ENCODE measurements at places on chromosomes 5 and 9. TPM values are rescaled to one million over a fixed set of nuclear protein-coding genes. Genes with fewer than 3 reads are reported as not detected.

The FBXL7 gene
- 29.7 TPM for polyA plus RNA-seq

The ZFP37 gene
- 13.6 TPM for polyA plus RNA-seq

The SLC25A2 gene
- polyA plus RNA-seq, result 0.34 TPM

The SPATA31D1 gene
- polyA plus RNA-seq, result not detected

The STOM gene
- polyA plus RNA-seq, result 99.8 TPM

The MARCHF11 gene
- polyA plus RNA-seq, result not detected

The IFNA21 gene
- not detected for polyA plus RNA-seq

The ADGRV1 gene
- polyA plus RNA-seq, result 12.5 TPM

The CKMT2 gene
- polyA plus RNA-seq, result 5.4 TPM

All from left lung (tissue), 14 donors.